ENCODE measurements at places on chromosomes 12 and 14.

GRCh38 chr14:35819591-35820540 lies 6.3 kb upstream of the BRMS1L start:
- DNase-seq, result no peak

DNA sequence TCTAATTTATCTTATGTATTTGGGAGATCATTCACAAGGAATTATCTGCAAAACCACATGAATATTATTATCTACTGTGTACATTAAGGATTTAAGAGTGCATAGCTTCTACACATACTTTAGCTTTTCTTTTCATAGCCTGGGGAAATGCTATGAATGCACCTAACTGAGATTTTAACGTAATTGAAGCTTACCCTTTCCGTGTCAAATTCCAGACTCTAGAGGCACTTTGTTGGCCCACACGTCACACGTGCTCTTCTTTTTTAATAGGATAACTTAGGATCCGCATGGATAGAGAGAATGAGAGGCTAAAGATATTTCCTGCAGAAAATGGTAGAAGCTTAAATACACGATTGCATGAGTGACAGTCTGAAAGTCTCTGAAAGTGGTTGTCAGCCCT lies 481.1 kb downstream of the PCNX1 start:
- no peak for DNase-seq

DNA sequence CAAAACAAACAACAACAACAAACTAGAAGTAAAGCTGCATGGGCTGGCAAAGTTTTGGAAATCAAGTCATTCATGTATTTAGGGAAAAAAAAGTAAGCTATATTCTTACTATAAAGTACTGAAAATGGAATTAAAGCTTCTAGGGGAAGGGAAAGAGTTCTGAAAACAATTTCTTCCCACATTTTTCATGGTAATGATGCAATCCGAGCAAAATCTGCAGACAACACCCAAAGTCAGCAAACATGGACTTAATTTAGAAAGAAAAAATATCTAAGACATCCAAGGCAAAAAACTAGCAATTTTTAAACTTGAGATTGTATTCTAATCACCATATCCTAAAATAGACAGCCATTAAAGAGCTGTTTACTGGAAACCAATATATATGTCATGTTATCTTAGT lies 86.3 kb downstream of the LRP6 start:
- DNase-seq, result no peak

- no peak for DNase-seq
Observed at GRCh38 chr14:99006276-99006675, 265.7 kb downstream of the BCL11B start.
